ENCODE measurements at places on chromosomes 4 and X. TPM values are rescaled to one million over a fixed set of nuclear protein-coding genes. Genes with fewer than 3 reads are reported as not detected.

DNA sequence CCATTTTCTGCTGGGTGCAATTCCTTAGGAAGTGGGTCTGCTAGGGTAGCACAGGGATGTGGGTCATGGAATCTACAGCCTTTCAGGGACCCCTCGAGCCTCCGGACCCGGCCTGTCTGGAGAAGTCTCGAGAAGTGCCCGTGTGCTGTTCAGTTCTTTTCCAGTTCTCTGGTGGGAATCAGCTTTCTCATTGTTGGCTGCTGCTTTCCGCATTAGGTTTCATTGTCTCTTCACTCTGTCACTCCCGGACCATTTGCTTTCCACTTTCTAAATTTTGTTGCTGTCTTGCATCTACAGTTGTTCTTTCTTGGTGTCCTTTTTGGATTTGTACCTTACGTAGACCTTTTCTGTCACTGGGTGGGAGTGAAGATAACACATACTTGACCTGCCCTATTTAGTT is 6.1 kb downstream of the RAB9A start:
- DNase-seq: no peak

DNA sequence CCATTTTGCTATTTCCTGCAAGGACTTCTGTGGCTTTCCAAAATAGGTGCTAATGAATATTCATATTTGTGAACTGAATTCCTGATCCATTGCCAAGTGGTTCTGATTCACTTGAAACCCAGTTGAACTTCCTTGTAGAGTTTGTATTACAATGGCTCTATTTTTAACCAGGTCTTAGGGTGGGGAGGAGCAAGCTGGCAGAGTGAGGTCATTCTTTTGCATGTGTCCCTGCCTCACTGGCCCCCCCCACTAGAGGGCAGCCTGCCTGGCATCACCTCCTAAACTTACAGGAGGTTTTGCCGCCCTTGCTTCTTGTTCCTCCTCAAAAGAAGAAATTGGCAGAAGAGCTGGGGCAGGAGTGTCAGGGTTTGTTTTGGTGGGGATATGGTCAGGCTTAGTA is 10.5 kb downstream of the PTTG2 start:
- DNase-seq: peak; percentile 82

DNA sequence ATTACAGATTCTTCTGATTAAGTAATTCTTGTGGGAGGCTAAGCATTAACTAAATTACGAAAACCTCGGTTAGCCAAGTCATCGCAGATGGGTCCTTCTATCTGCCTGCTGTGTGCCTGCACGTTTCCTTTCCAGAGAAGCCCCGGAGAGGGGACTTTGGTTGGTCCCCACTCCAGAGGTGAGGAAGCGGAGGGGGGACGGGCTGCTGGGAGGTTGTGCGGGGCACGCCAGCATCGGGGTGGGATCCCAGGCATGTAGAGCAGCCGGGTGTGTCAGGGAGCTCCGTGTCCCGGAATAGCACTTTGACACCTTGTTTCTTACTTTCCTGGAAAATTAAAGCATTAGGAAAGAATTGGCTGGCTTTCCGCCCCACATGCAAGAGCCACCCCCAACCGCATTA is 26.6 kb downstream of the PIGG start:
- no peak for DNase-seq

DNA sequence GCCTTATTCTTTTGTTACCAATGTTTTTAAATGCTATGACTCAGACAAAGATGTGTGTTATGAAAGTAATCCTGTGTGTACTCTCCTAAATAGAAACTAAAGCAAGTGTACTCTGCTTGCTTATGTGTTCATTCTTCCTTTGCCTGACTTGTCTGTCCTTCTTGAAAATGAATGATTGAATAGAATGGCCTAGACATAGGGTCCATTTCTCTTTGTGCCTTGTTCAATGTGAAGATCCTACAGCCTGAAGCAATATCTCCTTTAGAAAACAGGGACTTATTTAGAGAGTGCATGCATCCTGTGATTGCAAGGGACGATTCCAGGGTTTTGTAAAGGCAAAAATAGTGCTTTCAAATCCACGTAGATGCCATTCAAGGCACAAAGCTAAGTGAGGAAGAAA is 343.6 kb upstream of the TACR3 start:
- DNase-seq: no peak

DNA sequence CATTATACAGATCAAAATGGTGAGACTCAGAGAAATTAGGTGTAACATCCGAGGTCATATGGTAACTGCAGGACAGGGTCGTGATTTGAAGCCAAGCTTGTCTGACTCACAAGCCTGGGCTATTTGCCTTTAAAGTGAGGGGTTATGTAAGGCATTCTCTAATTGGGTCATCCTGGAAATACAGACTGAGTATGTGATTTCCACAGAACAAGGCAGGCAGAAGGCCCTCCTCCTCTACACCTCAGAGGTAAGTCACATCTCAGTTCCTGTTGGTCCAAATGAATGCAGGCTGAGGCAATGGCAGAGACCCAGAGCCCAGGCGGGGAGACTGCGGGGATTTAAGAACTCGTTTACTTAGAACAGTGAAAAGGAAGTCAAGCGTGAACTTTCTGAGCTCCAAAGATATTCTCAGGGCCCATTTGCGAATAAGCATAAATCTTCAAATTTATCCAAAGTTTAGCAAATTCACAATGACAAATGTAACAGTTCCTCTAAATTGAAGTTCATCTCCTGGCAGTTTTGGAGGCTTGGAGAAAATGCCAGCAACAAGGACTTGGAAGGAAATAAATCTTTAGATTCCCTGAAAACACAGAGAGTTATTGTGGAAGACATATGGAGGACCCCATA is 153.3 kb downstream of the LDB2 start:
- DNase-seq: no peak

DNA sequence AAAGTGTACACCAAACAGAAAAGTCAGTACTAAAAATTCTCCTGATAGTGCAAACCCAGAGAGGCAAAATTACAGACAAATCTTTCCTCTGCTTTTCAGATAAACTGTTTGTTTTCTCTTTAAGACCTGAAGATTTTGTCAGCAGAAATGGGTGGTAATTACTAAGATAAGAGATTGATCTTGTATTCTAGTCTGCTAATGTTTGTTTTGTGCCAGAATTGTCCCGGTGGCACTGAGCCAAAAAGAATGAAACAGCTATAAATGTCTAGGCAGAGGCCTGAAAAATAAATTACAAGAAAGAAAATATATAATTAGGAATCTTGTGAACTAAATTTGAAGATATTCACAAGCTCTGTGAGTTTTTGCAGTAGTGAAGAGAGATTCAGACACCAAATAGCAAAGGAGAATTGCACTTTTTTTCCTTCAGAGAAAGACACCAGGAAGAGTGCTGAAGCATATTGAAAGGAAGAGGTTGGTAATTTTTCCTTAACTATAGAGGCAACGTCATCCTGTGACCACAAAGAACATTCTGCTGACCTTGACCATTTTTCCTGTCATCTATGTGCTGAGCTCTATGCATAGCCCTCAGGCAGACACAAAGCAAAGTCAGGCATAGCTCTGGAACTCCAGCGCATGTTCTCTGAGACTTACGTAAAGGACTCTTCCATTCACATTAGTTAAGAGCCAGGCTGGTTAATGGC is 314.5 kb upstream of the RASGEF1B start:
- DNase-seq: no peak

DNA sequence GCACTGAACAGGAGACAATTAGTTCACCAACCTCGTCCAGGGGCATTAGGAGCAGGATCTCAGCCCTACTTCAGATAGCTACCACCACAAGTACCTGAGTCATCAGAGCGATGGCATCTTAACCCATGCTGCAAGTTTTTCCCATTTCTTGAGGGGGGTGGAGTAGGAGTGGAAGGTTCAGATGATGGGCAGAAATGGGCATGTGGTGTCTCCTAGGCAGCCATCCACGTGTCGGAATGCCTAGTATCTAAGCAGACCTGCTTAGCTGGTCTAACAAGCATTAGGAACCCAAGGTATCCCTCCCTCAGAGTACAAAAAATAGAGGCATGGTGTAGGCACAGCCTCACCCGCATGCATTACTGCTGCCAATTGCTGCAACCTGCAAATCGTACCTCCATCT is 159.1 kb upstream of the DGKK start:
- no peak for DNase-seq

- DNase-seq: no peak
Observed at GRCh38 chr4:139535871-139536234, 20.2 kb downstream of the SETD7 start.

MAGEB16 gene
- total RNA-seq: not detected

DNA sequence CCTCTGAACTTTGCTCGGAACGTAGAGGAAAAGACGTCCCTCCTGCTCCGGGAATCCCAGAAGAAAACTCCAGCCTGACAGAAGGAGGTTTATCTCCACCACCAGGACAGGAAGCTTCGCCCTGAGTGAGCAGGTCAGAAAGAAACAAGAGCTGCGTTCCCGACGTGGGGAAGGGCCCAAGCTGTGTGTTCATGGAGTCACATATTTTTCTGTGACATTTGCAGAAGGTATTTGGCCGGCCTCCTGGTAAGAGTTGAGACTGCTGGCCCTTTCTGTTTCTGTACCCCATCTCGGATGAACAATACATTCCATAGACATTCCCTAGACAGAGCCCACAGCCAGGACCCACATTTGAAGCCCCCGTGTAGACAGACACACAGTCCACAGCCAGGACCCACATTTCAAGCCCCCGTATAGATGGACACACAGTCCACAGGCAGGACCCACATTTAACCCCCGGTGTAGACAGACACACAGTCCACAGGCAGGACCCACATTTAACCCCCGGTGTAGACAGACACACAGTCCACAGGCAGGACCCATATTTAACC is 230.8 kb downstream of the SHOX start:
- DNase-seq: no peak

DNA sequence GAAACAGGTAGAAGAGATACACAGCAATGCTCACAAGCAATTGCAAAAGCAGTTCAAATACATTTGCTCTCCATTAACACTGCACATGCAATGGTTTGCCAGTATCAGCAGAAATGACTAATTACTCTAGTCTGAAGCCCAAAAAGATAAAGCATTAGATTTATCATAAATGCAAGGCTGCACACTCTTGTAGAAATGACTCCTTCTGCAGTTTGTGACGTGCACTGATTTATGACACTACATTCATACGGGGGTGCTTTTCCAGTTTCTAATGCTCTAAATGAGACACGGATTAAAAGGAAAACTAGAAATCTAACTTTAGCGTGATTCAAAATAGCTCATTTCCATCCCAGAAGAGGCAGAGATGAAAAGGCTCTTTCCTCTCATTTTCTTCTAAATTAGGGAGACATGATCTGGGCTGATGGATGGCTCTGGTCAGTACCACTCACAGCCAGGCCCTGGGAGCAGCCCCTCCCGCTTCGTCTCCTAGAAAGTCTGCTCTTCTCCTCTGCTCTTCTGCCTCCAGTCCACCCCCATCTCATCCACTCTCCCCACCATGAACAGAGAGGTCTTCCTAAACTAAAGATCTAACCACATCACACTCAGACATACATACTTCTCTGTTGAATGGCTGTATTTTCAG is 33.2 kb downstream of the PPP2R2C start:
- DNase-seq: no peak

- no peak for DNase-seq
Observed at GRCh38 chr4:149113804-149114430, 671.7 kb upstream of the NR3C2 start.

LPAR4 gene
- 14.9 TPM for total RNA-seq

NHS gene
- 8.2 TPM for total RNA-seq

DNA sequence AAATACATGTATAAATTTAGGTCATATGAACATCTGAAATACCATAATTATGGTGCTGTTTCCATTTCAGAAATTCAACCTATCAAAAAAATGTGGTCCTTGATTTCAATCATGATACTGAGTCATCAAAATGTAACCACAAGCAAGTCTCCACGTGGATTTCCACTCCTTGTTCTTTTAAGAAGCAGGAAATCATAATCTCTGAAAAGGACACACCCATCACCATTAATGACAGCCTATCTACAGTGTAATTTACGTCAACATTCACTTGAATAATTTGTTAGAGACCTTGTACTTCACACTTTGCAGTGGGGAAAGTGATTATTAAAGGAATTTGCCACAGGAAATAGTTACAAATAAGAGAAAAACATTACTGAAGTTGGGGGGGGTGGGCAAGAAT is 17.7 kb upstream of the SLC7A11 start:
- DNase-seq: no peak
